ENCODE measurements at places on chromosomes 2 and 18.

DNA sequence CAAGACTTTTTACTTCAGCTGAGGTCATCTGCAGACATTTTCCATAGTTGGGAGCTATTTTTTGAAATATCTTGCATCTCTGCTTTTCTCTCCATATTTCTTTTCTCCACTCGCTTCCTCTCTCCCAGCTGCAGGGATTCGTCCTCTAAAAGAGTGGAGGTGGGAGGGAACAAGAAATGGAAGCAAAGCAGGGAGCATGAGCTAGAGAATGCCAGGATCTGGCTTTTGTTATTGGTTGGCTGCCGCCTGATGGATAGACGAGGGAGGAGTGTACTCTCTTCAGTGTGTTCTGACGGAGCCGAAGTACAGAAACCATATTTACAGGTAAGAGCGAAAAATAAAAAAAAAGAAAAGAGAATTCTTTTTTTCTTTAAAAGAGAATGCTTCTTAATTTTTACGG, at the start of gene CSRNP3:
Gene CSRNP3, plus strand, starts transcription at position 282 of the 400 bp plus-strand sequence. CDS start 125,368 bp downstream, outside the sequence.
- no peak for DNase-seq

DNA sequence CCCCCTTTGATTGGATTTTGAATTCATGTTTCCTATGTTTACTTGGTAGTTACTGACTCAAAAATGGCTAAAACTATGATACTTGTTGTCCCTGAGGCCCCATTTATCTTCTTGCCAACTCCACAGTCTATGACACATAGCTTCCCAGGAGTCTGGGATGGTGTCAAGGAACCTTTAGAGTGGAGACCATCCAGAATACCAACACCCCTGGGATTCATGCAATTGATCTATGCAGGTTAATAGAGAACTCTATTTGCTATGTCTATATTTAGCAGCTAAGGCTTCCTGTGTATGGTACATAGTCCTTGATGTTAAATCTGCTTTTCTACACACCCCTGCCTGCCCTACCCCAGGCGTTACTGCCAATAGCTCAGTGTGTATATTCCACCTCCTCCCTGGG, 218.5 kb upstream of the HDAC4 start:
- no peak for DNase-seq

GRCh38 chr2:152466980-152467676, 132.2 kb downstream of the FMNL2 start:
- DNase-seq: no peak

- no peak for DNase-seq
These were observed 258.0 kb downstream of the DOK6 start for GRCh38 chr18:69658685-69659084.

GRCh38 chr2:41965909-41966295, 81.9 kb upstream of the PKDCC start:
- no peak for DNase-seq

- no peak for DNase-seq
These were observed 11.9 kb upstream of the AMMECR1L start for GRCh38 chr2:127897531-127898211.

GRCh38 chr2:5479265-5479928, 212.8 kb upstream of the SOX11 start:
- DNase-seq: no peak

DNA sequence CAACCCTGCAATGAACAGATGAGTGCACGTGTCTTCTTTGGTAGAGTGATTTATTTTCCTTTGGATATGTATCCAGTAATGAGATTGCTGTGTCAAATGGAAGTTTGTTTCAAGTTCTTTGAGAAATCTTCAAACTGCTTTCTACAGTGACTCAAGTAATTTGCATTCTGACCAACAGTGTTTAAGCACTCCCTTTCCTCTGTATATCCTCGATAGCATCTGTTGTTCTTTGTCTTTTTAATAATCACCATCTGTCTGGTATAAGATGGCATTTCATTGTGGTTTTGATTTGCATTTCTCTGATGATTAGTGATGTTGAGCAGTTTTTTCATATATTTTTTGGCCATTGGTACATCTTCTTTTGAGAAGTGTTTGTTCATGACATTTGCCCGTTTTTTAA, 1608.3 kb upstream of the ZEB2 start:
- no peak for DNase-seq

DNA sequence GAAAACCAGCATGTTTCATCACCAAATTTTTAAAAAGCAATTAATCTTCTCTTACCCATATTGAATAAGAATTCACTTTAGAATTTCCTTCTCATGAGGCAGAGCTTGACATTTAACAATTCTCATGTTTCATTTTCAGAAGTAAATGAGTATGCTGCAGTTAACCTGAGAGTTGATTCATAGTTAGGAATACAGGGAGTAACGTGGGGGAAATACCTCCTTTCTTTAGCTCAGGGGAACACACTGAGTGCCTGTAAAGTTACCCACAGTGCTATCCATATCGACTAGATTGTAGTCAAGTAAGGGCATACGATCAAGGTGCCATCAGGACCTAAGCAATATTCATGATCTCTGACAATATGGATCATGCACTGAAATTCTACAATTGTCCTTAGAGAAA, 38.9 kb upstream of the ATIC start:
- DNase-seq: no peak

- no peak for DNase-seq
These were observed 71.2 kb downstream of the SLC16A14 start for GRCh38 chr2:229997565-229997964.

DNA sequence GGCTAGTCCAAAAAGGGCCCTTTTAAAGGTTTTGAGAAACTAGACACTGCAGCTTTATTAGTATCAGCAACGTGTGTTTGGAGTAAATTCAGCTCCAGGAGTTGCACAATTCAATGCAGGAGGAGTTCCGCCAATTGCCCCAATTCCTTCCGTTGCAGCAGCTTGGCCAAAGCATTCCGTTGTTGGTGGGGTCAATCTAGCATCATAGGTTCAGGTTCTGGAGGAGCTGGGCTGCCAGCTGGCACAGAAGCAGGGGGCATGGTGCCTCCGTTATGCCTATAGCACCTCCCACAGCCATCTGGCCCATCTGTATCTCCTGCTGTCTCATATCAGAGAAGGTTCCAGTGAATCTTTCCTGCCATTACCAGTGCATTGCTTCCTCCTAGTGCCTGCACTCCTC, 55.4 kb downstream of the REL start:
- DNase-seq: no peak

- no peak for DNase-seq
These were observed 387.0 kb upstream of the CDH19 start for GRCh38 chr18:66990909-66991308.

- no peak for DNase-seq
These were observed 45.6 kb upstream of the MSH6 start for GRCh38 chr2:47737191-47737975.

Data from stimulated activated CD8-positive, alpha-beta memory T cell treated with anti-CD3 and anti-CD28 coated beads, Interleukin-15, amount 100 ng/mL, for 48 hours (primary cell).